RWPE2 (cell line): ENCODE measurements at places on chromosomes 4 and X.

DNA sequence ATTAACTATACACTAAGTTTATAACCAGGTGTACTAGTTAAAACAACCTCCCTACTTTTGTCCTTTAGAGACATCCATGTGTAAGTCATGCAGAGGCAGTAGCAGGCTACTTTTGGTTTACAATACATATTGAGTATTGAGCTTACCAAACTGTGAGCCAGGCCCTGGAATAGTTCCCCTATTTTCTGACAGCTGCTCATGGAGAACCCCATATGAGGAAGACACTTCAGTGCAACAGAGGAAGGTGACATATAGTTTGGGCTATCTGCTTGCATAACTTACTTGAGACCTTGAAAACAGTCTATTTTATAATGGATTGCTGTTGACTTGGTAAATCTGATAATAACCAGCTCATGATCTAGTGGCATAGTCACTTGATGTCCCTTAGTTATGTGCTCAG, 190.5 kb downstream of the SH3BGRL start:
- no peak for DNase-seq

- DNase-seq: no peak
Observed at GRCh38 chrX:47093248-47093647, 15.0 kb downstream of the RGN start.

- no peak for DNase-seq
Observed at GRCh38 chr4:86493460-86493859, 100.7 kb upstream of the PTPN13 start.

DNA sequence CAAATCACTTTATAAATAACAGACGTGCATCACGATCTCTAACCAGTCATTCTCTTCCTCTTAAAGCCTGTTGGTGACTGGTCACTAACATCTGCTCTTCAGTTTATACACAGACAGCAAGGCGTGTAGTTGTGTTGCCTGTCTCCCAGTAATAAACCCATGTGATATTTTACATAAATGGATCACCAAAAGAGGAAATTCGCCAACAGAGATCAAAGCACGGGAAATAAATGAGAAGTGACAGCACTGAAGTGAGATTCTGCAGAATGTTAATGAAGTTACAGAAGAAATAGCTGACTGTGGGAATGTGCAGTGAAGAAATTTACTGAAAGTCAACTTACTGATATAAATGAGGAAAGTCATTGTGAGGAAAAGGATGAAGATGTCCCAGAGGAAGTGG, 47.0 kb downstream of the AFF1 start:
- no peak for DNase-seq

DNA sequence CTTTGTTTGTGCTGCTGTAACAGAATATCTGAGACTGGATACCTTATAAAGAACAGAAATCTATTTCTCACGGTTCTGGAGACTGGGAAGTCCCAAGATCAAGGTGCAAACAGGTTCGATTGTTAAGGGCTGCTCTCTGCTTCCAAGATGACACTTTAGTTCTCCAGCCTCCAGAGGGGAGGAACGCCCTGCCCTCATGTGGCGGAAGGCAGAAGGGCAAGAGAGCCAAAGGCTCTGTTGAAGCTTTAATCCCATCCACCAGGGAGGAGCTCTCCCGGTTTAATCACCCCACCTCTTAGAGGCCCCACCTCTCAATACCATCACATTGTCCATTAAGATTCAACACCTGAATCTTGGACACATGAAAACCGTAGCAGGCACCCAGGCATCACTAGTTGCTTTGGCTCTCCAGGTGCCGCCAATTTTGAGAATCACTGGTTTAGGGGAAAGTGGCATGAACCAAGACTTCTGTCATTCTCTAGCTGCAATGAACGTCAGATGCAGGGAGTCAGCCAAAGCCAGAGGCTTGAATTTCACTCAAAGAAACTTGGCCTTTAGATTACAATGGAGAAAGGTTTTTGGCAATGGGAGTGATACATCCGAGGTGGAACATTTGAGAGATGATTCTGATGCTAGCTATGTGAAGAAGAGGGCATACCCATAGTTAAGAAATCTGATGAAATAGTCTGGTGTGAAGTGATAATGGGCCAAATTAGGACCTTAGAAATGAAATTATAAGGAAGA, 15.7 kb downstream of the FHL1 start:
- DNase-seq: no peak

- no peak for DNase-seq
Observed at GRCh38 chr4:40473578-40474388, 138.7 kb downstream of the CHRNA9 start.

DNA sequence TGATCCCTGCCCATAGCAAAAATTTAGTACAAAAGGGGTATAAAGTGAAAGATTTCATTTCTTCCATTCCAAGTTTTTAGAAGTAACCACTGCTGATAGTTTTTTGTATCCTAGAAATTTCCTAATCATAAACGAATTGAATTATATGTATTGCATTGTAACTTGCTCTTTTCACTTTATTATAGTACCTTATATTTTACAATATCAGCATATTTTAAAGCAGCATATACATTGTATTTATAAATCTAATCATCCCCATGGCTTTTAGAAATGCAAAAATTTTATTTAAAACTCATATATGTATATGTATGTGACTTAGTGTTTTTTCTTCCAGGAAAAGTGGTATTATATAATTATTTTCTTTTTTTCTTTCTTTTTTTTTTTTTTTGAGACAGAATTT, 27.7 kb downstream of the STAG2 start:
- no peak for DNase-seq

GRCh38 chr4:146634825-146635224, 3.9 kb upstream of the POU4F2 start:
- DNase-seq: no peak

DNA sequence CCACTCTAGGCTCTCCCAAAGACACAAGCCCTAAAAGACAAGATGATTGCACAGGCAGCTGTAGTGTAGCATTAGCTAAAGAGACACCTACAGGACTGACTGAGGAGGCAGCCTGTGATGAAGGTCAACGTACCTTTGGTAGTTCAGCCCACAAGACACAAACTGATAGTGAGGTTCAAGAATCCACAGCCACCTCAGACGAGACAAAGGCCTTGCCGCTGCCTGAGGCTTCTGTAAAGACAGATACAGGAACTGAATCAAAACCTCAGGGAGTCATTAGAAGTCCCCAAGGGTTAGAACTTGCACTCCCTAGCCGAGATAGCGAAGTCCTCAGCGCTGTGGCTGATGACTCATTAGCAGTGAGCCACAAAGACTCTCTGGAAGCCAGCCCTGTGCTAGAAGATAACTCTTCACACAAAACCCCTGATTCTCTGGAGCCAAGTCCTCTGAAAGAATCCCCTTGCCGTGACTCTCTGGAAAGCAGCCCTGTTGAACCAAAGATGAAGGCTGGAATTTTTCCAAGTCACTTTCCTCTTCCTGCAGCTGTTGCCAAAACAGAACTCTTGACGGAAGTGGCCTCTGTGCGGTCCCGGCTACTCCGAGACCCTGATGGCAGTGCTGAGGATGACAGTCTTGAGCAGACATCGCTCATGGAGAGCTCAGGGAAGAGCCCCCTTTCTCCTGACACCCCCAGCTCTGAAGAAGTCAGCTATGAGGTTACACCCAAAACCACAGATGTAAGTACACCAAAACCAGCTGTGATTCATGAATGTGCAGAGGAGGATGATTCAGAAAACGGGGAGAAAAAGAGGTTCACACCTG, 306.3 kb downstream of the ANK2 start:
- no peak for DNase-seq

- DNase-seq: no peak
Observed at GRCh38 chr4:101669138-101669831, 121.2 kb upstream of the BANK1 start.
